NCI-H524 treated with DMSO at 0.1 percent for 48 hours (cell line): ENCODE measurements at places on chromosomes 6 and 20.

DNA sequence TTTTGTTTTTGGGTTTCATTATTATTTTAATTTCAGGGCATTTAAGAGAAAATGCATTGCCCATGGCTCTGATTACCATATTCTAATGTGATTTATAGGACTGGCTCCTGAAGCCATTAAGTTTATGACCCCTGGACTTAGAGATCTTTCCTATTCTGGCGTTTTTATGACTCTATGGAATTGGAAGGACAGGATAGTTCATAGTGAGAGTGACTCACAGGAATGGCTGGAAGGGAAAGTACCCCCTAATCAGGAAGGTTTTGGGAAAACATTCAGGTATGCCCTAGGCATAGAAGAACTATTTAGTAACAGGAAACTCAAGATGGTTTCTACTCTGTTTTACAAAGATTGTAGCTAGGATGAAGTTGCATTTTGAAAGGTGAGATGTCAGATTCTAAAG, 108.6 kb upstream of the SLC2A12 start:
- no peak for DNase-seq

DNA sequence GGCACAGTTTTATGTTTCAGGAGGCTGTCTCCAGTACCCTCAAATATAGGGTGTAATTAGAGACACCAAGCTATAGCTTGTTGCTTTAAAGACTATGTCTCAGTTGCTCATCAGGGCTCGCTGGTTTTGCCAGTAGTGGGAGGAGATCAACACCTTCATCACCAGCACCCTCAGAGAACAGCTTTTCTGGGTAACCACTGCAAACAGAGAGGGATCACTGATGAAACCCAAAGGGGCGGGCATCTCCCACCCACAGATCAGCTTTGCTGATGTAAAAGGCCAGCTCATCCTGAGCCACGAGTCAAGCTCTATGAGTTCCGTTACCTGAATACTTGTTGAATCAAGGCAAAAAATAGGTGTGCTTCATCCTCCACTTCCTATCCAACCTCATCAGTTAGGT, 187.7 kb downstream of the AIG1 start:
- DNase-seq: no peak

DNA sequence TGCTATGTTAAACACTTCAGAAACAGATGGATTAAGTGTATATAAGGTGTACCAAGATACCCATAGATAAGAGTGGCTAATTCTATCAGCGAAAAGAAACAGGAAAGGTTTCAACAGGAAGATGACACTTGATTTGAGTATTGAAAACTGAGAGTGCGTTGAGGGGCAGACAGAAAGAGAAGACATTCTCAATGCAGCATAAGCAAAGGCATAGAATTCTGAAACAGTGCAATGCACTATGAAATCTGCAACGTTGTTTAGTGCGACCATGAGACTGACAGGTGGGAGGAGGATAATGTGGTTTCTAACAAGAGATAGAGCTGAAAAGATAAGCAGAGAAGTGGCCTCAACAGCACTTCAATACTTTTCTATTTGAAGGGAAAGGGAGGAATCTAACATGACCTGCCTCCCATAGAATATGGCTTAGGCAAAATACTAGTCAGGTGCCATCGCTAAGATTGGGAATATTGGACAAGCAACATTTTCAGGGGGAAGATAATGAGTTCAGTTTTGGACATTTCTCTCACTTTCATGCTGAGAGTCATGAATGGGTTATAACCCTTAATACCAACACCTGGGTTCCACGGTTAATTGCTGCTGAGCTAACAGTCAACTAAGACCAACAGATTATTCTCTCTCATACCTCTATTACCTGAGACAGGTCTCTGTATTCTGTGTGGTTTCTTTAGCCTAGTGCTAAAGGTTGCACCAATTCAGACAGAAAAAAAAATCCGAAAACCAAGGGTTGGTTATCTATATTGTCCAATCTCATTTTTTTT, 312.9 kb upstream of the ARID1B start:
- no peak for DNase-seq

DNA sequence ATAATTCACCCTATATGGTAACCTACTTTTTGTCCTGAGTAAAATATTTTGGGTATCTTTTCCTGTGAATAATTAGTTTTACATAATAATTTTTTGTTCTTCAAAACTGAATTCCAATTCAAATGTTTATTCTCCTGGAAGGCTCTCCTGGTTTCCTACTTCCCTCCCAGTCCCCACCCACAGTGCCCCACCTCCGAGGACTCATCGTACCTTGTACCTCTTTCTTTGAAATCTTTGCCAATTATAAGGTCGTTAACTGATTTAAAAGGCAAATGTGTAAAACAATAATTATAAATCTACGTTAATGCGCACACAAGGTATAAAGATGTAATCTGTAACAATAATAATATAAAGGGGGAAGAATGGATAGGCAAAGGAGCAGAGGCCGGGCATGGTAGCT, 40.5 kb upstream of the VEGFA start:
- no peak for DNase-seq

DNA sequence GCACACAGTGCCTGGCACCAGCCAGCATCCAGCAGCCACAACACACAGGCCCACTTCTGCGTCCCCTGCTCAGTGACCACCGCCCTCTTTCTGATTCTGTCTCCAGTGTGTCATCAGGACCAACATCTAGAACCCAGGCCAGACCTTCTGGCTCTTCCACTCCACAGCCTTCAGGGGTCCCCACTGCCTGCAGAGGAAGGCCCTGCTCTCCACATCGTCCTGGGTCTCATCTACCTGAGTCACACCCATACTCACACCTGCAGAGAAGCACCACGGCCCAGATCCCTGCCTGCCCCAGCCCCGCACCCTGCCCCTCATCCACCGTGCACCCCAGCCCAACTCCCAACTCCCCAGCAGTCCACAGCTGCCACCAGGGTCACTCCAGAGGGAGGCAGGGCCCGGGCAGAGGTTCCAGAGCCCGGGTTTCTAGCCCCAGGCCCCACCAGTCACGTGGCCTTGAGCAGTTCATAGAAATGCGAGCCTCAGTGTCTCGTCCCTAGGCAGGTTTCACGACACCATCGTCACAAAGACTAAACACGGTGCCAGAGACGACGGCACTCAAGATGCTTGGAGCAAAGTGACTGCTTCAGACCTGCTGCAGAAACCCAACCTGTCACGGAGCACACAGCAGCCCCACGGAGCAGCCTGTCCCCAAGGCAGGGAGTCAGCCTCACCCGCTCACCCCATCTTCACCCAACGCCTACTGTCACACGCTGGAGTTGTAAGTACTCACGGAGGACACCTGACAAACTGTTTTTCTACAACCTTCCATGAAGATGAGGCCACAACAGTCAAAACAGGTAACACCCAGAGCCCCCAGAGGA, 16.1 kb downstream of the TAF4 start:
- DNase-seq: no peak

DNA sequence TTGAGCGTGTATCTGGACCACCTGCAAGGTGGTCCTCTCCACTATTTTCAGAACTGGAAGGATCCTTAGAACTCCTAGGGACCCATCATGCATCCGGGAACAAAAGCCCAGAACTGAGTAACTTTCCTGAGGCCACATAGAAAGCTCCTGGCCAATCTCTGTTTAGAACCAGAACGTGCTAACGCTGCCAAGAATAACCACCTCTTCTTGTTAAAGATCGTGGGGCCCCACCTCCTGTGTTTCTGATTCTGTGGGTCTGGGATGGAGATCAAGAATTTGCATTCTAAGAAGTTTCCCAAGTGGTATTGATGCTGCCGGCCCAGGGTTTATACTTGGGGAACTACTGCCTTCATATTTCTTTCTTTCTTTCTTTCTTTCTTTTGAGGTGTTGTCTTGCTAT, 13.3 kb downstream of the CD40 start:
- no peak for DNase-seq

DNA sequence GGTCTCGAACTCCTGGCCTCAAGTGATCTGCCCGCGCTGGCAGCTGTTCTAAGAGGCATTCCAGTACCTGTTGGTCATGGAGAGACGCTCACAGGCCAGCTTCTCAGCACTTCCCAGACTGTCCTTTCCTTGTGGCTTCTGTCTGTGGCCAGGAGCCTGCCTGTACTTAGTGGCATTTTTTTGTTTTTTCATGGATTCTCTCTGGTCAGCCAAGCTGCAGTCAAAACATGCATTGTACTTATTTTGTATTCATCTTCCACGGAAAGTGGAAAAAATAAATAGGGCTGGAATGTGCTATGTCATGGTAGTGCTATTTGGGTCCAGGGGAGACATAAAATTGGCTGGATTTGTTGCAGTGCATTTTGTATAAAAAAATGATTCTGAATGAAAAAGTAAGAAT, 29.1 kb downstream of the ZDHHC14 start:
- no peak for DNase-seq

- no peak for DNase-seq
These were observed 209.4 kb downstream of the FOXA2 start for GRCh38 chr20:22374678-22375590.
